ENCODE measurements at places on chromosomes 16 and 17. TPM values are rescaled to one million over a fixed set of nuclear protein-coding genes. Genes with fewer than 3 reads are reported as not detected.

Gene FOXL1
- total RNA-seq, result 1.7 TPM

Gene PIK3R5
- not detected for total RNA-seq

Gene OR1A1
- total RNA-seq, result not detected

Gene ABCC12
- total RNA-seq, result not detected

Gene PRDM7
- total RNA-seq, result not detected

Gene ZNF205
- total RNA-seq, result 21.3 TPM

Gene NXN
- total RNA-seq, result 31.6 TPM

Gene KRT32
- not detected for total RNA-seq

Gene TMEM204
- total RNA-seq, result 24.6 TPM

Gene C16orf92
- not detected for total RNA-seq

Gene CA5A
- not detected for total RNA-seq

Gene SLC52A1
- 0.07 TPM for total RNA-seq

Gene SPNS3
- total RNA-seq, result 0.13 TPM

Gene MAP1LC3B
- total RNA-seq, result 28.4 TPM

Gene PPL
- 0.26 TPM for total RNA-seq

Gene NPIPB5
- 61.2 TPM for total RNA-seq

Gene SBK1
- 0.04 TPM for total RNA-seq

Gene ODAD4
- total RNA-seq, result 0.13 TPM
